ENCODE measurements at places on chromosomes 11 and 22.

DNA sequence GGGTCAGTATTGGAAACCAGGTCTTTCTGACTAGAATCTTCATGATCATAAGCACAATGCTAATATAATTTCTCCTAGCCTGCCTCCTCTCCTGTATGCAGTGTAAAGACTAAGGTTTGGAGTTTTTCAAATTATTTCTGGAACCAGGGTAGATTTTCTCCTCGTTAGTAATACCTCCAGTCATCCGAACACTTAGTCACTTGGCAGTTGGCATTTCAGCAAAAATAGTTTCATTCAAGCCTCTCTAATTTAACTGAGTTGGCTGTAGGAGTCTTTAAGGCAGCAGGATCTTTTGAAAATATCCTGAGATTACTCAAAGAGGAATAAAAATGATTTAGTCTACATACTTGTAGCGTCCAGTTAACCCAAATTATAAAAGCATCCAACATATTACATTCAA lies 6.3 kb downstream of the TYR start:
- DNase-seq, result no peak

DNA sequence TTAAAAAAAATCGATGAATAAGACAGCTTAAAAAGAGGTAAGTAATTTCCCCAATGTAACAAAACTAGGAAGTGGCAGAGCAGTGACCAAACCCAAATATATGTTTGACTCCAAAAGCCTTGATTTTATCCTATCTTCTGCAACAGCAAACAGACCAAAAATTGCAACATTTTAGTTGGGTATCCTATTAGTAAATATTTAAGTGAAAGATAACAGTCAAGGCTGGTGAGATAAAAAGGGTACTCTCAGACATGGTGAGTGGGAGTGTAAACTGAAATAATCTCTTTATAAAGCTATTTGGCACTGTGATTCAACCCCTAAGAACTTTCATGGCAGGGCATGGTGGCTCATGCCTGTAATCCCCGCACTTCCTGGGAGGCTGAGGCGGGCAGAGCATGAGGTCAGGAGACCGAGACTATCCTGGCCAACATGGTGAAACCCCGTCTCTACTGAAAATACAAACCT lies 1.9 kb upstream of the RDX start:
- no peak for DNase-seq

- DNase-seq, result no peak
Measured at GRCh38 chr11:122277493-122277892, 161.5 kb upstream of the BLID start.

DNA sequence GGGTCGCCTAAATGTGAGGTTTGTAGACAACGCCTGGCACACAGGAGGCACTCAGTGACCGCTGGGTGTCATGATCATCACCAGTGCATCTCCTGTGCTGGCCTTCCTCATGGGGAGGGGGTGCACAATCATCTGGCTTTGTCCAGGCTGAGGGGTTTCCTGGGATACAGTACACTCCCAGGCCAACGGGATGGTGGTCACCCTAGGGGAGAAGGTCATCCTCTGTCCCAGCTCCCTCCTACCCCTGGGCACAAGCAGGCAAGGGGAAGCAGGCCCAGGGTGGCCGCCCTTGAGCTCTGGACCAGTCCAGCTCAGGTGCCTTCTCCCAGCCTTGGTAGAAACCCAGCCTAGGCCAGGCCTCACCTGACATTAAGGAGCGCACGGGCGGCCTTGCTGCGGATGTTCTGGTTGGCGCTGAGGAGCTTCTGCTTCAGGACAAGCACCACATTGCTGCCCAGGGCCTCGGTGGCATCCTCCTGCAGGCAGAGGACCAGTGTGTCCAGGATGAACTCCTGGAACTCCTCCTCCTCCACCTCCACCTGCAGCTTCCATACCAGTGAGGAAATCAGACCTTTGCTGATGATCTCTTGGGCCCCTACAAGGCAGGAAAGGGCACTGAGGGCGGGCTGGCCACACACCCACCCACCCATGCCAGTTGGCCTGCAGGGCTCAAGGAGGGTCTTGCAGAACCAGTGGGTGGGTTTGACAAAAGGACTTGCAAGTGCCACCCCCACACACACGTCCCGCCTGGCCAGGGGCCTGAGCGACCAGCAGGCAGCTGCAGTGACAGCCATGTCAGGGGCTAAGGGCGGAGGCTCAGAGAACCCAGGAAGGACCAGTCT lies 6.6 kb upstream of the GNAZ start:
- DNase-seq, result no peak

DNA sequence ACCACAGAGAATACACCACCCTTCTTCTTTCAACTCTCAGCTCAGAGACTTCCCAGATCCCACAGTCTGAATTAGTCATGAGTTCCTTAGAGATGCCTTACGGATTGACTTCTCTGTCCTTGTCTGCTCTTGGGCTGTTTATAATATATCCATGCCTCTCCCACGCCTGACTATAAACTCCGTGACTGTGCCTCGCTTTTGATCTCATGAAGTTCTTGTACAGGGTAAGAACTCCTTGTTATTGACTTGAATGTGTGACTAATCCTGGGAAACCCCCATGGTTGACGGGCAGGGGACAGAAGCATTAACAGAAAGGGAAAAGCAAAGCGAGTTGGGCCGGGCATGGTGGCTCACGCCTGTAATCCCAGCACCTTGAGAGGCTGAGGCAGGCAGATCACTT lies 62.4 kb upstream of the POU2AF1 start:
- no peak for DNase-seq

GRCh38 chr11:1630271-1630670 lies 696 bp downstream of the KRTAP5-5 start:
- DNase-seq, result no peak

DNA sequence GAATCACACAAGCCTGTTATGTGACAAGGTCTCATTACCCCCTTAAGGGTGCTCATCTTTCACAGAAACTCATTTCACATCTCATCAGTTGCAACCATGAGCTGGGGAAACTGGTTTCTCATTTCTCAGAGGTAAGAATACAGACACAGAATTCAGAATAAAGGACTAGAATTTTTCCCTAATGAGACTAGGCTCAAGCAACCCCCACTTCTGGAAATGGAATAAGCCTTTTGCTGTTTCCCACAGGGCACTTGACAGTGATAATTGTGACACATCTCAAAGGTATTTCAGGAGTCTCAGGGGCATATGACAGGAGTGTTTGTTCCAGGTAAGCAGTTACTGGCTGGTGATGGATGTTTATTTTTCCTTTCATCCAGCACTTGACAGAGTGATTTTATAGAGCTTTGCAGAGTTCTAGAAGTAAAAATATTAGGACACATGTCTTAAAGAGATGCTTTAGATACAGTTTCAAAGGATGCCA lies 112.9 kb upstream of the DDI1 start:
- DNase-seq, result no peak

GRCh38 chr11:18802381-18803257 lies 11.0 kb upstream of the PTPN5 start:
- DNase-seq, result peak; percentile 11

- no peak for DNase-seq
Measured at GRCh38 chr22:47209547-47210023, 447.1 kb downstream of the TBC1D22A start.

GRCh38 chr11:11435635-11436034 lies 82.6 kb upstream of the CSNK2A3 start:
- no peak for DNase-seq

- no peak for DNase-seq
Measured at GRCh38 chr22:35611200-35611890, 5.8 kb downstream of the MB start.

DNA sequence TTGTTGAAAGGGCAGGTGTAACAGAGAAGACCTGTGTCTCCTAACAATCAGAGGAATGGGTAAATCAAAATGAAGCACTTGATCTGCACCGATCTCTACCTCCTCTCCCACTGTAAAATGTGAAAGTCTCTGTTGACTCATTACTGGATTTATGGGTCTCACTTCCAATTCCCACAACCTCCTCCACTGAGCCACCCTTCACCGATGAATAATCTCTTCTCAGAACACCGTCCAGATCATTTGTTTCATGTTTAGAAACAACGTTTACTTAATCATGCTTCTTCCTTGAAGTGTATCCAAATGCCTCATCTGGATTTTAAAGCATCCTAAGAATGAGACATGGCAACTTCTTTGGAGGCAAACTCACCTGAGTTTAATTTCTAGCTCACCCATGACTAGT lies 643.6 kb downstream of the ETS1 start:
- no peak for DNase-seq

DNA sequence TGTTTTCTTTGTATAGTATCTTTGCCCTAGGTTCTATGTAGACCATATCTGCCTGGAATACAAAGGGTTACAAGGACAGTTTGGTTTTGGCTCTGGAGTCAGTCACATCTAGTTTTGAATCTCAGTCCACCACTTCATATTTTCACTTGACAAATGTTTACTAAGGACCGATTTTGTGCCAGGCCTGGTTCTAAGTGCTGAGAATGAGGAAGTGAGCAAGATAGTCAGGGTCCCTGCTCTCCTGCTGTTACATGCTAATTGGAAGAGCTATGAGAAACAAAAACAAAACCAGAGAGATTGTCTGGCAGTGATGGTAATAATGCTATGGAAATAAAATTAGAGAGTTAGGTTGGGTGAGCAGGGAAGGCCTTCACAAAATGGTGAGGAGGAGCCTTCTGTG lies 66.1 kb upstream of the ARHGAP20 start:
- DNase-seq, result no peak

DNA sequence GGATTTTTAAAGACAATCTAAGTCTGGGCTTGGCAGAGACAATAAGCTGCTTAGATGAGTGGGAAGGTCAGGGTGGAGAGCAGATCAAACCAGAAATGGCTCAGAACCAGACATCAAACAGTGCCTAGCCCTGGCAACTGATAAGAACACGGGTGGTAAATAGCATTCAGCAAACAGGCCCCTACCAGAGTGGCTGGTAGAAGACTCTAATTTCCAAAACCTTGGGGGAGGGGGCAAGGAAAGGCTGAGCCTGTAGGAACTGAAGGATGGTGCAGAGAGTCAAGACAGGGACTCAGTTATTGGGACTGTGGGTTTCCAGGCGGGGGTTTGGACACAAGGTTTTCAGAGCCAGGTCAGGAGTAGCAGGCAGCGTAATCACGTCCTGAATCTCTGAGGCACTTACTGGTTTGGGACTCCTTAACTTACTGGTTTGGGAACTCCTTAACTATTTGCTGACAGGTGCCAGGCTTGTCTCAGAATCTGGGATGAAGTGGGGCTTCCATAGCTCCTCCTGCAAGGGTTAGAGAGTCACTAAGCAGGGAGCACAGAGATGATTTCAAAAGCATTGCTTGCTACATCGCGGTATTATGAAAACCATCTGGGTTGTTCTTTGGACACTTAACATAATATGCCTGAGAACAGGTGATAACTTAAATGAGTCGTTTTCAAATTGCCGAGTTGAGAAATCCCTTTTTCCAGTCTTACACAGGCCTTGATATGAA lies 5.7 kb upstream of the ABTB2 start:
- no peak for DNase-seq

GRCh38 chr22:48241658-48242057 lies 1479.2 kb downstream of the TBC1D22A start:
- no peak for DNase-seq

GRCh38 chr11:70368961-70369360 lies 29.4 kb upstream of the CTTN start:
- DNase-seq, result no peak

Data from activated CD4-positive, alpha-beta T cell treated with anti-CD3 and anti-CD28 coated beads for 24 hours (primary cell).